ENCODE measurements at places on chromosomes 11 and 22.

GRCh38 chr11:48088682-48089050 lies 108.3 kb downstream of the PTPRJ start:
- peak; percentile 52 for DNase-seq

DNA sequence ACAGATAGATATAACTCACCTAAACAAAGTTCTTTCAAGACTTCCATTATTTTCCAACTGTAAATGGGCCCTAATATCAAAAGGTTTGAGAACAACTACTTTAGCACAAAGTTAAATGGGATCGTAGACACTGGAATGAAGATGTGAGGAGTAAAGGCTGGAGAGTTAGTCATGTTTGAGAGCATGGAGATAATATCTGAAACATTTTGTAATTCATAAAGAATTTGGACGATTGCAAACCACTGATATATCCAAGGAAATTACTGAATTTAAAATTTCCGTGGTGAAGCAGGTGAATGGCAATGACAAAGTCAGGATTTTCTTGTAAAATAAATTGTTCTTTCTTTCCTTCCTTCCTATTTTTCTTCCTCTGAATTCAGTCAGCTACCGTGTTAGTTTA lies 564.9 kb downstream of the CNTN5 start:
- no peak for DNase-seq

- DNase-seq: no peak
These were observed 3.8 kb downstream of the MUC5AC start for GRCh38 chr11:1161410-1162137.

- DNase-seq: no peak
These were observed 7.3 kb downstream of the ARHGAP8 start for GRCh38 chr22:44759430-44760310.

- DNase-seq: no peak
These were observed 33.1 kb downstream of the CLTCL1 start for GRCh38 chr22:19258371-19258770.

DNA sequence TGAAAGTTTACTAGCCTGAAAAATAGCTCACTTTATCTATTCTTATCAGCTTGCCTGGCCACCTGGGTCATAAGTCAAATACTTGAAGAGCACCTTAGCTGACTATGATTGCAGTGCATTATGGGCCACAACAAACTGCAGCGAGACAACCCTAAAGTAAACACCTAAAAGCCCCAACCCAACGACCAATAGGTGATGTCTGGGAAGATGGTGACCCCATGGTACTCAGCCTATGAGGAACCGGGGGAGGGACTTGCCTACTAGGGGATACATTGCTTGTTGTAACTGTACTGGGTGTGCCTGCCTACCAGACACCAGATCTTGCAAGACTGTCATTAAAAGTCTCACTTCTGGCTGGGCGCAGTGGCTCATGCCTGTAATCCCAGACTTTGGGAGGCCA lies 35.6 kb upstream of the APOBEC3A start:
- DNase-seq: no peak

DNA sequence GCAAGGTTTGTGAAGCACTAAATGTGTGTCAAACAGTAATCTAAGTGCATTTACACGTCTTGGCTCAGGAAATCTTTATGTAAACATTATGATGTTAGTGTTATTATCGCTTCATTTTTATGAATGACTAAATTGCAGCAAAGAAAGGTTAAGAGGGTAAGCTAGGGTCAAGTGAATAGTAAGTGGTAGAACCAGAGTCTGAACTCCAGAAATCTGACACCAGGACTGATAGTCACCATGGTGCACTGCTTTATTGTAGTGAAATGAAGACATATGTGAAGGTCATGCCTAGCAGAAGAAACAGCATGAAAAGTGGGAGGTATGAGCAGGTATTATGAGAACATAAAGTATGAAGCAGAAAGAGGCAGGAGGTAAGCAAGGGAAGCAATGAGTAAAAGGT lies 368.7 kb upstream of the TENM4 start:
- DNase-seq: no peak

DNA sequence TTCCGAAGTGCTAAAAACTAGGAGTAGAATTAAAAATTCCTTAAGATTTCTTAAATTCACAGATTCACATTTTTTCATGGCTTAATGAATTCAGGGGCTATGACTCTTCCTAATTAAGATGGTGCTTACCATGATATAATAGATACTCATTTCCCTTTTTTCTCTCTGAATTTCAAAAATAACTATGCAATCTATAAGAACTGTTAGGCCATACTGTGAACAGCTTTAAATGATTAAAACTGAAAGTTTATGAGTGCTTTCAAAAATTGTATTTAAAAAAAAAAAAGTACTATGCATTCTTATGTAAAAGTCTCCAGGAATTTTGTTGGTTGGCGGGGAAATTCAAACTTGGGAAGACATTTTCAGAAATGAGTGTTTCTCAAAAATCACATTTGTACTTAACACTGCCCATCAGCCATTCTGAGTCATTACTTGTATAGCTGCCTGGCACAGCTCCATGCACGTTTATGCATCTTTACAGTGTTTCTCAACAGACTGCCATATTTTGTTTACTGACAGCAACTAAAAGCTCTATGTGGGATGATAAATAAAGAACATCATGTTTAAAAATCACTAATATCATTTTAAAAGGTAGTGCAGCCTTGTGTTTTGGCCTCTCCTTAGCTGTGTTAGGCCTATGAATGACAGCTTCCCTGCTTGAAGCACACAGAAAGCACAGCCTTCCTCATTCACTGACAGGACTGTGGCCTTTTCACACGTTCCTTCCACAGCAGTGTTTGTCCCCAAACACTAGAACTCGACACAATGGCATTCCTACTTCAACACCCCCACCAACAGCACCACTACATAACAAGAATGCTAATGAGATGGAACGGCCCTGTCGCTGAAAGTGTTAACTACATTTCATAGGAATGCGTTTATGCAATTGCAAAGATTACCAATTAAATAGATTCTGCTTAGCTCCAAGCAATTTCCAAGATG lies 131.4 kb downstream of the DCDC1 start:
- DNase-seq: peak; percentile 20

DNA sequence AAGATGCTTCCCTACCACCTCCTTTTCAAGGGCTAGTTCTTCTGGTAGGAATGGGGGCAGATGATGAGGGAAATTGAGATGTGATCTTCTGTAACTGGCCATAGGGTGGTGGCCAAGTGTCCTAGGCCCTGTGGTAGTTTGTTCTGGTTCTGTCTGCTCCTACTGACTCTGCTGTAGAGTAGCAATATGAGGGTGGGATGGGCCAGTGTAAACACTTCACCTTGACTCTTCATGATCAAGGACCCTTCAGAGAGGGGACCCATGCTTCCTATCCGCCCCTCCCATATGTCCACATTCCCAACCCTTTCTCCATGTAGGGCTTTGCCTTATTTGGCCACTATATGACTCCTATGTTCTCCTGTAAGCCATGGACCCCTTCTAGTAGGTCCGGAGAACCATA lies 230.3 kb upstream of the SESN3 start:
- no peak for DNase-seq

GRCh38 chr11:95939091-95939490 lies 15.2 kb upstream of the MTMR2 start:
- peak; percentile 26 for DNase-seq

- no peak for DNase-seq
These were observed 1340.9 kb downstream of the TBC1D22A start for GRCh38 chr22:48103126-48103875.

GRCh38 chr22:43245717-43246116 lies 58.8 kb upstream of the TTLL12 start:
- DNase-seq: no peak

- DNase-seq: no peak
These were observed 7.3 kb downstream of the PAX6 start for GRCh38 chr11:31803813-31804311.

- DNase-seq: no peak
These were observed 5.8 kb downstream of the ADORA2A start for GRCh38 chr22:24433001-24433827.

- peak; percentile 95 for DNase-seq
These were observed 25.3 kb downstream of the PPARA start for GRCh38 chr22:46175631-46176030.

DNA sequence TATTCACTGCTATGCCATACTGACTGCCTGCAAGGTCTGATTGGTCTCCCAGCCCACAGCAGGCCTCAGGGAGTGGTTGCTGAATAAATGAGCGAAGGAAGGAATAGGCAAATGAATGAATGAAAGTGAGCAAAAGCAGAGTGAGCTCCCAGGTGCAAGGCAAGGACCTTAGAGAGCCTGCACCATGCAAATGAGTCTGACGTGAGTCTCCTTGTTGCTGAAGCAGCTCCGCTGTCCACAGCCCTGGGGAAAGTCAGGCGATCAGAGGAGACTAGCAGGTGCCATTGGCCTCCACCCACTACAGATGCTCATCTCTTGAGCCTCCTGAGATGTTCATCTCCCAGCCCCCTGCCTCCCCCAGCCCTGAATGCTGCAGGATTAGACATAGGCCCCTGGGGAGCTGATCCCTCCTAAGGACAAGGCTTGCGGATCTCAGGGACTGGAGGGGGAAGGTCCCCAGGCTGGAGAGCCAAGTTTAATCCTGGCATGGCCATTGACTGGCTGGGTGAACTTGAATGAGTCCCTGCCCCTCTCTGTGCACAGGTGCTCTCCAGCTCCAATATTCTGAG lies 22.1 kb downstream of the GDPD5 start:
- no peak for DNase-seq

DNA sequence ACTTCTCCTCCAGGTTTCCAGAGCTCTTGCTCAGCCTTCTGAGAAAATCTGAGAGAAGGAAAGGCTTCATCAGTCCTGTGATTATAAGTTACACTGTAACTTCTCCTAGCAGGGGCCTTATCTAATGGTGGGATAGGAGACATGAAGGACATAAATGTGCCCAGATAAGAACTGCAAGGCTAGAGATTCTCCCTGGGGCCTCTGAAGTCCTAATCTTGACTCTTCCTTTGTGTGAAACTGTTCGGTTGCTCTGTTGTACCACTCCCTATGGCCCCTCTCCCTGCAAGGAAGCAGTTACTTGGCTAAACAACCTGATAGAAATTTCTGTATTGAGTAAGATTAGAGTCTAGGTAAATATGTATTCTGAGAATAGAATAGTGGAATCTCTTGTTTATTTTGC lies 780.9 kb downstream of the ETS1 start:
- DNase-seq: no peak

DNA sequence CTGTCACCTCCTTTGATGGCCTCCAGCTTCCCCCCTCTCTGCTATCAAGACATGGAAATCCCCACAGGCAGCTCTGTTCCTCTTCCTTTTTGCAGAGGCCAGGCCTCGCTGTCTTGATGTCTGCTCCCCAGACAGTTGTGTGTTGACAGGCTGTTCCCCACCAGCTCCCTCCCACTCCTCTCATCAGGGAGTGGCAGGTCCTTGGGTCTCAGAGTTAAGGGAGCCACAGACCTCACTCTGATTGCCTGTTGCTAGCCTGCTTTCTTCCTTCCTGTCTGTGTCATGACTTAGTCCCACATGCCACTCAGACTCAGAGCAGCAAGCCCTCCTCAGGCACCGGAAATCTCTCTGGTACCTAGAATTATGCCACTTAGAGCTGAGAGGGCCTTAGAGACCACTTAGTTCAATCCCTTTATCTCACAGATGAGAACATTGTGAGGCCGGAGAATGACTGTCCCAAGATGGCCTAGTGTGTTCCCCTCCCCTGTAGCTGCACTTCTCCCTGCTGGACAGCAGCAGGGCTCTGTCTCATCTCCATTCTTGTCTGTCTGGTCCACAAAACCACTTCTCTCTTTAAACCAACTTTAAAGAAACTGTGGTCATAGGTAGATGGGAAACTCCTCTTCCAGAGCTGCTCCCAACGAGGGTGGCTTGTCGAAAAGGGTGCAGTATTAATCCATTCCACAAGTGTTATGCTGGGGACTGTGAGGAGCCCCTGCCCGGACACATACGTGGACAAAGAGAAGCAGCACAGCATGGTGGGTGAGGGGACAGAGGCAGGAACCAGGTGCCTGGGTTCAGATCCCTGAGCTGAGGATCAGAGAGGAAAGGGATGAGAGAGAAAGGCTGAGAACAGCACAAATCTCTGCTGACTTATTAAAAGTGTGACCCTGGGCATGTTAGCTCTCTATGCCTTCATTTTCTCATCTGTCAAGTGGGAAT lies 4.2 kb downstream of the AMPD3 start:
- no peak for DNase-seq

DNA sequence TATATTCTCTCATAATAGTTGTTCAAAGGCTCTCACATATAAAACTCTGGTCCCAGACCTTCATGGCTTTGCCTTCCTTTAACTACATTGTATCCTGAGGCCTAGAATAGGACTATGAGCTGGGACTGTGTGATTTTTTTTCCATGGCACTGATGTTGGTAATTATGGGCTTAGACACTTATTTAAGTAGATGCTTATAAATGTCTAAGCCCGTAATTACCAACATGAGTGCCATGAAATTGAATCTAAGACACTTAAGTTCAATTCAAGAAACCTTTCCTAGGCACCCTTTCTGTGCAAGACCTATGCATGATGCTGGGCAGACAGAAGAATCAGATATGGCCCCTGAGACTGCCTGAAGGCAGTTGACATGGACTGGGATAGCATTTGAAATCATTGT lies 63.0 kb downstream of the P4HA3 start:
- DNase-seq: no peak

DNA sequence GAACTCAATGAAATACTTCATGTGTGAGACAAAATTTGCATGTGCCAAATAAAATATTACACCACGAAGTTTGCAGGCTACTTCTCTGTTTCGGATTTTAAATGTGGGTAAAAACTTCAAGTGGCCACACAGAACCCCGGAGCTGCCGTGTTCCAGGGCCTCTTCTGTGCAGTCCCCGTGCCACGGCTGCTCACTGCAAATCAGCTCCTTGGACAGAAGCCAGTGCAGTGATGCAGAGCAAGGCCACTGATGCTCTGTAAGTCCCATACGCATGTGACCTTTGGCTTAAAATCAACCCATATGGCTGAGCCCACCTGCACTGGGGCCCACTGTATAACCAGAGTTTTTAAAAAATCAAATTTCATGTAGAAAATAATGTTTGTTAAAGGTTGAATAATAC lies 1309.4 kb downstream of the TBC1D22A start:
- no peak for DNase-seq

DNA sequence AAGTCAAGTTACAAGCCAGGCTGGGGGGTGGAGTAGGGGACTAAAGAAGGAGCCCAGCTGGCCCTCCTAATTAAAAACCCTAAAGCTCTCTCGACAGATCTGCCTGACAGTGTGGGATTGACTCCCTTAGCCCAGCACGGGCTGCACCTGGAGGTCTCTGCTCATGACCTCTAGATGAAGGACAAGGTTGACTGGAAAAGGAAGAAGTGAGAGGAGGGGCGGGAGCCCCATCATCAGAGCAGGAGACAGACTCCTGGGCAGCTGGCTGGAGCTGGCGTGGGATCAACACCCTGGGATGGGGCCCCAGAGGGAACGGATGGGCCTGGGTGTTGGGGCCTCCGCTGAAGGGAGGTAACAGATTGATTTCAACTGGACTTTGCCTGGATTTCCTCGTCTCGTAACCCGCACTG lies 46.1 kb downstream of the RPUSD4 start:
- no peak for DNase-seq

- peak; percentile 31 for DNase-seq
These were observed 123.4 kb upstream of the SYT13 start for GRCh38 chr11:45409587-45409986.
